ENCODE measurements at places on chromosomes 1 and 21.

DNA sequence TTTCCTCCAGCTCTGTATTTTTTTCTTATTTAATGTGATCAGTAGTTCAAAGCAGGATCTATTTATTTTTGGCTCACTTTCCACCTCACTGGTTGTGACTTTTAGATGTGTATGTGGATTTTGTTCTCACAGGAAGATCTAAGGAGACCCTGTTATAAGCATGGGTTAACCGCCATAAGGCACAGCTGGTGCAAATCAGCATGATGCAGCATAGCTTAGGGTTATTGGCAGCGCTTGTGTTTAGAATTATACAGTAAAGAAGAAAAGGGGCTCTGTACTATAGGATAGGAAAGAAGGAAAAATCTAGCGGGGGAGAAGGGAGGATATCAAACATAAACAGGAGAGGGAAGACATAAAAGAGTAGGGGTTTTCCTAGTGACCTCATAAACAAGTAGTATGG, 26.9 kb upstream of the RGL1 start:
- DNase-seq: no peak

- no peak for DNase-seq
Observed at GRCh38 chr1:143691971-143692529, 279.7 kb downstream of the FAM72C start.

GRCh38 chr1:200856716-200857357, 15.9 kb upstream of the GPR25 start:
- no peak for DNase-seq

- no peak for DNase-seq
Observed at GRCh38 chr1:214808845-214809460, 206.0 kb downstream of the CENPF start.

DNA sequence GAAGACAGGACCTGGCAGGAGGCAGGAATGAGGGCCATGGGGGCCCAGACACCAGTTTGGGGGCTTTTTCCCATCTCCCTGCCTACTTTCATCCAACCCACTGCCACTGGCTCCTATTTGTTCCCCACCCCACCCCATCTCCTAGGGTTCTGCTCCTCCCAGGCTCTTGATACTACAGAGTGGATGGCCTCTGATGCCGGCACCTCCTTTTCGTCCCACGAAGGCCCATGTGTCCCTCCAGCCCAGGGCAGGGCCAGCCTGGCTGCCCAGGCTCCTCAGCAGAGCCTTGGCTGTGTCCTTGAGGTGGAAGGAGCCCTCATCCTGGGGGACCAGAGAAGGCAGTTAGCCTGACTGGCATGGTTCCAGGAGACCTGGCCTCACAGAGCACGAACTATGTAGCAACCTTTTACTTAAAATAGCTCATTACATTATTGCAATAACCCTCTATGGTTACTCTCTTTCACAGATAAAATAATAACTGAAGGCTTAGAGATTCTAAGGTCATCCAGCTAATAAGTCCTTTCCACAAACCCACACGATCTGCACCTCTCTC, 3.5 kb downstream of the POMGNT1 start:
- DNase-seq: no peak

- no peak for DNase-seq
Observed at GRCh38 chr1:228016181-228016510, 9.3 kb downstream of the WNT3A start.

GRCh38 chr1:192002063-192002462, 156.2 kb upstream of the RGS18 start:
- DNase-seq: no peak

- DNase-seq: no peak
Observed at GRCh38 chr1:89888480-89889322, 67.9 kb downstream of the LRRC8D start.

- no peak for DNase-seq
Observed at GRCh38 chr21:32515874-32516273, 69.4 kb downstream of the TCP10L start.

GRCh38 chr1:31570228-31570627, 6.1 kb upstream of the TINAGL1 start:
- DNase-seq: no peak

GRCh38 chr1:23650344-23650990, 41.1 kb upstream of the RPL11 start:
- DNase-seq: no peak

- no peak for DNase-seq
Observed at GRCh38 chr1:90936731-90937130, 85.1 kb downstream of the ZNF644 start.

GRCh38 chr21:45413922-45414321, 9.0 kb downstream of the COL18A1 start:
- no peak for DNase-seq

GRCh38 chr1:115179397-115180079, 90.2 kb upstream of the TSPAN2 start:
- no peak for DNase-seq

DNA sequence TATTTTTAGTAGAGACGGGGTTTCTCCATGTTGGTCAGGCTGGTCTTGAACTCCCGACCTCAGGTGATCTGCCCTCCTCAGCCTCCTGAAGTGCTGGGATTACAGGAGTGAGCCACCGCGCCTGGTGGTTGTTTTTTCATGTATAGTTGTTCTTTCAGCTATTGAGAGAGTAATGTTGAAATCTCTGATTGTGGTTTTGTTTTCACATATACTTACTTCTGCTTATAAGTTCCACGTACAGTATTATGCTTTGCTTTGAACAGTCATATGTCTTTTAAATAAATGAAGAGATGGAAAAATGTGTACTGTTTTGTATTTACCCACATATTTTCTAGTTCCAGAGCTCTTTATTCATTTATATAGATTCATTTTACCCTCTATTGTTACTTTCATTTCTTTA, 44.5 kb downstream of the MARK1 start:
- DNase-seq: no peak

- DNase-seq: no peak
Observed at GRCh38 chr21:39085843-39086405, 97.3 kb downstream of the PSMG1 start.

DNA sequence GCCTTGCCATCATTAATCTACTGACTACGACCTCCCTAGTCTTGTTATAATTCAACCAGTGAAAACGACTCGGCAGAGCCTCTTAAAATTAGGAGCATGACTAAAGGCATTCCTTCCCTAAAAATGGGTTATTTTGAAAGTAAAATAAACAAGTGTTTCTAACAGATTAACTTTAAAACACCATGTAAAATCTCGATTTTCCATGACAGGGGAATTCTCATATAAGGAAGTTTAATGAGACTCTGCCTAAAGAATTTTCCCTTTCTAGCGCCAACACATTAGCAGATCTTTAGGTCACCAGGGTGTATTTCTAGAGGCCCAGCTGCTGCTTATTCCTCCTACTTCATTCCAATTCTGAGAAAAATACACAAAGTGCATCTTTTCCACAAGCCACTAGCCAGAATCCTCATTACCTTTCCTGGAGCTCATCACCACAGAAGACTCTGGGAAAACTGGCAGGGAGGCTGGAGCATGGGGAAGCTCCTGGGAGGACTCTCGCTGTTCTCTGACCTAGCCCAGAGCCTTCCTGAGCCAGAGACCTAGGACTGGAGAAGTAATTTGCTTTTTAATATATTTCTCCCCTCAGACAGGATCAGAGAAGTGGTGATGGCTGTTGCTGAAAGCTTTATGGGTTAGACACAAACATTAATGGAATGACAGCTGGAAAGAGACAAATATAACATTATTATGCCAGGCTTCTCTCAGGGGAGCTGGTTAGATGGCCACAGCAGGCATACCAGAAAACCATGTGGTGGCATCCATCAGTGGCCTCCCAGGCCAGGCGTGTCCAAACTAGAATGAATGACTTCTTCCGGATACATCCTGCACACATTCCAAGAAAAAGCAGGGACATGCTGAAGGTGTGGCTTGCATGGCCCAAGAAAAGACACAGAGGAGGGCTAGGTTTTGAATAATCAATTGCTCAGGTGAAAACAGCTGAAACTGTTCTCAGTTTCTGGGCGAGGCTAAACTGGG, 63.6 kb upstream of the CTTNBP2NL start:
- no peak for DNase-seq

GRCh38 chr1:207319199-207319598, 2.3 kb upstream of the CD55 start:
- DNase-seq: no peak

GRCh38 chr1:37884145-37884544, 24.8 kb upstream of the MTF1 start:
- no peak for DNase-seq

DNA sequence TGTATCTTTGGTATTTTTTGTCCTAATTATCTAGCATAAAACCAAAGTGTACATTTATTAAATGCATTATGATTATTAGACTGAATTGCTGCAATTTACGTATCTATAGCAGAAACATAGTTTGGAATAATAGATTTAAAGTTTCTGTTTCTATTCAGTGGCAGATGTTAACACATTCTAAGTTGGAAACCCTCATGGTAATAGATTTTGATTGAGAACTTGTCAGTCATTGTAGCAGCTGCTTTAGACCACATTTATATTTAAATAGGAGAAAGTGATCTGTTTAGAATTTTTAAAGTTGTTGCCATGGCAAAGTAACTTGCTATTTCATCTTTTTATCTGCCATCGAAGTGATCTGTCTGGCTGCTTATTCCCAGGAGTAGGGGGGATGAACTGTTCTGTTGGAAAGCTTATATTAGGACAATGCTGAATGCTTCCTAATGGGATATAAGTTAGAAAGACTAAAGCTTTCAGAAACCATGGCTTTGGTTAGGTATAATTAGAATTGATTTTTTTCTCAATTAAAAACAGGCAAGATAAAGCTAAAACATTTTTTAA, 61.6 kb downstream of the HS2ST1 start:
- no peak for DNase-seq
